ENCODE measurements at places on chromosomes 3 and 15. TPM values are rescaled to one million over a fixed set of nuclear protein-coding genes. Genes with fewer than 3 reads are reported as not detected.

PLA2G4F gene
- total RNA-seq = 1.1 TPM

CYP8B1 gene
- total RNA-seq = 5.9 TPM

MESP2 gene
- total RNA-seq = 1.2 TPM

GP5 gene
- 0.27 TPM for total RNA-seq

DNA sequence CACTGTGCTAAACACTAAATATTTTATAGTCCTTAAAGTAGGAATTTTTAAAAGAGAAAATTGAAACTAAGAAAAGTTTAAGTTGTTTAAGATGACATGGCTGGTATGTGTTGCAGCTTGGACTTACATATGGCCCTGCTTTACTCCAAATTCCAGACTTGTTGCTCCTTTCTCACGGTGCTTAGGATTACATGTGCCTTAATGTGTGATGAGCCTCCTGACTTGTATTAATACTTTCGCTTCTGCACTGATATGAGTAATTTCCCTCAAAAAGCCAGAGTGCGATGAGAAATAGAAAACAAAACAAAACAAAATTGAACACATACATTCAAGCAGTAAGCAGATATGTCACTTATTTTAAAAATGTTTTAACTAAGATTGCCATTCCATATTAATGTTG lies 250.2 kb downstream of the VGLL3 start:
- no peaks in the 10 kb centered on the region for H3K27me3 ChIP-seq
- no peak for DNase-seq
- no peak overlapping the region for H3K27ac ChIP-seq
- no peaks in the 10 kb centered on the region for H3K36me3 ChIP-seq
- no peaks in the 10 kb centered on the region for H3K4me1 ChIP-seq

DNA sequence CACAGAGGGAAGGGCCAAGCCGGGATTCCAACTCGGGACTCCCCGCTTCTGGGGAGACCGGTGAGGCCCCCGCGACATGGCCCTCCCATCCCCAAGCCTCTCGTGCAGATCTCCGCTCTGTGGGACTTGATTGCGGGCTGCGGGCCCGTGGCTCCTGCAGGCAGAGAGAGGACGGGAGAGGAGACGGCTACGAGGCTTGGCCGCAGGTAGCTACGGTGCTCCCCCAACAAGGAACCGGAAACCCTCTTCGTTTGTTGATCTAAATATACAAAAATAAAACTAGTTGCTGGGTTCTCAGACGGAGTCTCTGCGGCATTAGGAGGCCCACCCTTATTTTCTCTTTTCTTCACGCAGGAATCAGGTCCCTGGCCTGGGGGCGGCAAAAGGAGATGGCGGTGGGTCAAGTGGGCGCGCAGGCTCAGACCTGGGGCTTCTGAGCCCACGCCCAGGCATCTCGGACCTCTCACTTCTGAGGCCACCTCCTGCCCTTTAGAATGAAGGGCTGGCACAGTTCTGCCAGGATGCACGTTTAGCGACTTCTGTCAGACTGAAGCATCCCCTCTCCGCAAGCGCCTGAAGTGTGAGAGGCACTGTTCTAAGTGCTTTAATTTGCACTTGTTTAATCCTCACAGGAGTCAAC lies 10.9 kb downstream of the GNB5 start:
- no peaks in the 10 kb centered on the region for H3K27me3 ChIP-seq
- no peak for DNase-seq
- peak overlapping the region; percentile 53 for H3K4me3 ChIP-seq
- H3K4me1 ChIP-seq = peaks cover 9% of the 10 kb centered on the region
- no peaks in the 10 kb centered on the region for H3K36me3 ChIP-seq
- H3K27ac ChIP-seq = peak overlapping the region; percentile 94

- no peak overlapping the region for H3K4me3 ChIP-seq
- DNase-seq = no peak
- no peaks in the 10 kb centered on the region for H3K27me3 ChIP-seq
- no peaks in the 10 kb centered on the region for H3K36me3 ChIP-seq
- no peak overlapping the region for H3K27ac ChIP-seq
Measured at GRCh38 chr3:184880276-184881019, 68.5 kb downstream of the VPS8 start.

- H3K27ac ChIP-seq = no peak overlapping the region
- no peaks in the 10 kb centered on the region for H3K27me3 ChIP-seq
- no peak for DNase-seq
Measured at GRCh38 chr3:127997016-127997415, 55.2 kb upstream of the SEC61A1 start.
